CD8-positive, alpha-beta memory T cell (primary cell): ENCODE measurements at places on chromosomes 12 and 14. TPM values are rescaled to one million over a fixed set of nuclear protein-coding genes. Genes with fewer than 3 reads are reported as not detected.

- peaks cover 9% of the 10 kb centered on the region for H3K4me1 ChIP-seq
- H3K27ac ChIP-seq, result no peak overlapping the region
- DNase-seq, result no peak
- H3K4me3 ChIP-seq, result no peak overlapping the region
These were observed 29.6 kb downstream of the HIP1R start for GRCh38 chr12:122864894-122865253.

DNA sequence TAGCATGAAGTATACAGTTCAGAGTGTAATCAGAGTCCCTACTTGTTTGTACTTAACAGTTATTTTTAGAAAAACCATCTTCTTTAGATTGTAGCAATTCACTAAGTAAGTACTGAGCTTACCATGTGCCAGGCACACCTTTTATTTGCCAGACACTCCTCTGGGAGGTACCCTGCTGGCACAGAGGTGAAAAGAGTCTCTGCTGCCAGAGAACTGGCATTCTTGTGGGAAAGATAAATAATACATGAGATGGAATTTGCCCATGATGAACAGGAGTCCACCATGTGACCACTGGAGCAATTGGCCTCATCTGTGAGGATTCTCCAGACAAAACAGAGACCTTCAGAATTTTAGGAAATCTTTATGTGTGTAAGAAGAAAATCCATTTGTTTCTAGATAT lies 199.3 kb upstream of the SLC16A7 start:
- H3K27me3 ChIP-seq, result no peaks in the 10 kb centered on the region
- no peak overlapping the region for H3K27ac ChIP-seq
- no peaks in the 10 kb centered on the region for H3K4me1 ChIP-seq
- H3K36me3 ChIP-seq, result no peaks in the 10 kb centered on the region
- DNase-seq, result no peak

Gene SLC38A4
- not detected for total RNA-seq

DNA sequence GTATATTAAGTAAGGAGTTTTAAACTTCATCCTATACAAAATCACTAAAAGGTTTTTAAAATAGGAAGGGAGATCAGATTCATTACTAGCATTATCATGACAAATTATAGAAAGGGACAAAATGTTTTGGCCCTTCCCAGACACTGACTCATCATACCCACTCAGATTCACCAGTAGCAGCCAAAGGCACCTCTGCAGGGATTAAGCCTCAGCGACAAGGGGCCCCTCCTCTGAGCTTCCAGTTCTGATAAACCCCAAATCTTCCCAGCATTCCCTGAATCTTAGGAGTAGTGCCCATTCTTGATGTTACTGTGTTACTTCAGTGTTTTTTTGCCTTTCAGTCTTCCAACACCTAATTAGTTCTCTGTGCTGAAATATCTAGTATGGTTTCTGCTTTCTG lies 14.5 kb downstream of the KRAS start:
- H3K27me3 ChIP-seq, result no peaks in the 10 kb centered on the region
- peaks cover 6% of the 10 kb centered on the region for H3K4me1 ChIP-seq
- no peaks in the 10 kb centered on the region for H3K36me3 ChIP-seq
- DNase-seq, result no peak
- H3K4me3 ChIP-seq, result no peak overlapping the region
- H3K27ac ChIP-seq, result no peak overlapping the region

Gene WNT1
- total RNA-seq, result not detected
